ENCODE measurements at places on chromosomes 11 and 22. TPM values are rescaled to one million over a fixed set of nuclear protein-coding genes. Genes with fewer than 3 reads are reported as not detected.

DNA sequence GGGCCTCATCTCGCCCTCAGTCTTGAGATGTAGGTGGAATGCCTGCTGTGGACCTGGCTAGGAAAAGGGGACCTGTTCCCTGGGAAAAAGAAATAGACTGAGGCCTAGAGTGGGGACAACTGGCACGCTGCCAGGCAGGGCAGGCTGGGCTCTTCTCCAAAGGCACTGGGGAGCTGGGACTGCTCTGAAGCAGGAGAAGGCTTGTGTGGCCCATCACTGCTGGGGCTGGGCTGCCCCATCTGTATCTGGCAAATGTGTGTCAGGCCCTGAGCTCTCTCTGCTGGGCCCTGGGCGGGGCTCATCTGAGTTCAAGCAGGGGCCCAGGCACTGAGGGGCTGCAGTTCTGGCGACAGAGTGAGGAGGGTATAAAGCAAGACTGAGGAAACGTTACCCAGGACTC is 32.9 kb downstream of the ARVCF start:
- no peak overlapping the region for H3K4me3 ChIP-seq
- H3K27ac ChIP-seq, result no peak overlapping the region
- peaks cover 3% of the 10 kb centered on the region for H3K4me1 ChIP-seq
- H3K36me3 ChIP-seq, result no peaks in the 10 kb centered on the region
- H3K27me3 ChIP-seq, result no peaks in the 10 kb centered on the region
- DNase-seq, result no peak

DNA sequence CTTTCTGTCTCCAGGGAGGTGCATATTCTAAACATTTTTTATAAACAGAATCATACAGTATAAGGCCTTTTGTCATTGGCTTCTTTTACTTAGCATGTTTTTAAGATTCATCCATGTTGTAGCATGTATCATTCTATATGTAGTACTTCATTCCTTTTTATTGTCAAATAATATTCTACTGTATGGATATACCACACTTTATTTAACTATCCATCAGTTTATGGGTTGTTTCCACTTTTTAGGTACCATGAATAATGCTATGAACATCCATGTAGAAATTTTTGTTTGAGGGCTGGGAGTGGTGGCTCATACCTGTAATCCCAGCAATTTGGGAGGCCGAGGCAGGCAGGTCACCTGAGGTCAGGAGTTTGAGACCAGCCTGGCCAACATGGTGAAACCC is 73.1 kb downstream of the PHF21A start:
- no peaks in the 10 kb centered on the region for H3K27me3 ChIP-seq
- peaks cover 2% of the 10 kb centered on the region for H3K36me3 ChIP-seq
- no peak overlapping the region for H3K4me3 ChIP-seq

- H3K4me1 ChIP-seq, result peaks cover 82% of the 10 kb centered on the region
- peaks cover 25% of the 10 kb centered on the region for H3K36me3 ChIP-seq
- no peak overlapping the region for H3K4me3 ChIP-seq
- H3K27me3 ChIP-seq, result no peaks in the 10 kb centered on the region
- no peak overlapping the region for H3K27ac ChIP-seq
- DNase-seq, result no peak
These were observed 8.7 kb upstream of the C1QTNF6 start for GRCh38 chr22:37196539-37197450.

DNA sequence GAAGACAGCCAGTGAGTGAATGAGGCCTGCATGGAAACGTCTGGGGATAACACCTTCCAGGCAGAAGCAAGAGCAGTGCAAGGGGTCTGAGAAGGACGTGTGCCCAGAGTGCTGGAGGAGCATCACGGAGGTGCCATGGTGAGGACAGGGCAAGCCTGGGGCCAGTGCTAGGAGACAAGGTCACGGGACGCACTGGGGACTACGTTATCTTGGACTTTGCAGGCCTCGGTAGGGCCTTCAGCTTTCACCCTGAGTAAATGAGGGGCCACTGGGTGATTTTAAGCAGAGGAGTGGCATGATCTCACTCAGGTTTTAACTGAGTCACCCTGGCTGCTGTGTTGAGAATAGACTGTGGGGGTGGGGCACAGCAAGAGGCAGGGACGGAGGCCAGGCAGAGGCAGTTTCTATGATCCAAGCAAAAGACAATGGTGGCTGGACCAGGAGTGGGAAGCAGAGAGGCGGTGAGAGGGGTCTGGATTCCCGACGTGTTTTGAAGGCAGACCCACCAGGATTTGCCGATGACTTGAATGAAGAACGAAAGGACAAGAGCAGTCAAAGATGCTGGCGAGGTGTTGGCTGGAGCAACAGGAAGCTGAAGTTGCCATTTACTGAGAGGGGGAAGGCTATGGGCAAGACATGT is 102.7 kb upstream of the PARVA start:
- H3K27me3 ChIP-seq, result no peaks in the 10 kb centered on the region
- peak overlapping the region; percentile 11 for H3K27ac ChIP-seq
- H3K4me3 ChIP-seq, result no peak overlapping the region
- H3K4me1 ChIP-seq, result no peaks in the 10 kb centered on the region
- DNase-seq, result no peak

GRCh38 chr11:66006891-66007176 is 4.5 kb downstream of the BANF1 start:
- peaks cover 24% of the 10 kb centered on the region for H3K4me1 ChIP-seq
- H3K4me3 ChIP-seq, result no peak overlapping the region
- H3K27ac ChIP-seq, result no peak overlapping the region
- H3K27me3 ChIP-seq, result peaks cover 12% of the 10 kb centered on the region

DNA sequence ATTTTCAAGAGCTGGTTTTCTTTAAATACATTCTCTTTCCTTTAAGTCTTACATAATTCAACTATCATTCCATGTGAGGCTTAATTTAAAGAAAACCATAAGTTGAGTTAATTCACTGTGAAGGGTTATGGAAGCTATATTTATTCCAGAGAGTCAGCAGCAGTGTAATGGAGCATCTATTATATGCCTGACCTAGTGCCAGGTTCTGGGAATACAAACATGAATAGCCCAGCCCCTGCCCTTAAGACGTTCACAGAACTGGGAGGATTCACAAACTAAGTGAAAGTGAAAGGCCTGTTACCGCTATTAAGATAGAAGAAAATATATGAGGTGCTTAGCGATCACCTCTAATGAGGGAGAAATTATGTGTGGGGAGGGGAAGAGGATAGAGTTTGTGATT is 408.9 kb upstream of the CCDC90B start:
- no peak for DNase-seq
- H3K27me3 ChIP-seq, result no peaks in the 10 kb centered on the region
- H3K36me3 ChIP-seq, result no peaks in the 10 kb centered on the region
- no peak overlapping the region for H3K27ac ChIP-seq

- no peak overlapping the region for H3K4me3 ChIP-seq
- peaks cover 48% of the 10 kb centered on the region for H3K4me1 ChIP-seq
- H3K36me3 ChIP-seq, result peaks cover 49% of the 10 kb centered on the region
These were observed 31.0 kb downstream of the TBC1D22A start for GRCh38 chr22:46793497-46793896.

DNA sequence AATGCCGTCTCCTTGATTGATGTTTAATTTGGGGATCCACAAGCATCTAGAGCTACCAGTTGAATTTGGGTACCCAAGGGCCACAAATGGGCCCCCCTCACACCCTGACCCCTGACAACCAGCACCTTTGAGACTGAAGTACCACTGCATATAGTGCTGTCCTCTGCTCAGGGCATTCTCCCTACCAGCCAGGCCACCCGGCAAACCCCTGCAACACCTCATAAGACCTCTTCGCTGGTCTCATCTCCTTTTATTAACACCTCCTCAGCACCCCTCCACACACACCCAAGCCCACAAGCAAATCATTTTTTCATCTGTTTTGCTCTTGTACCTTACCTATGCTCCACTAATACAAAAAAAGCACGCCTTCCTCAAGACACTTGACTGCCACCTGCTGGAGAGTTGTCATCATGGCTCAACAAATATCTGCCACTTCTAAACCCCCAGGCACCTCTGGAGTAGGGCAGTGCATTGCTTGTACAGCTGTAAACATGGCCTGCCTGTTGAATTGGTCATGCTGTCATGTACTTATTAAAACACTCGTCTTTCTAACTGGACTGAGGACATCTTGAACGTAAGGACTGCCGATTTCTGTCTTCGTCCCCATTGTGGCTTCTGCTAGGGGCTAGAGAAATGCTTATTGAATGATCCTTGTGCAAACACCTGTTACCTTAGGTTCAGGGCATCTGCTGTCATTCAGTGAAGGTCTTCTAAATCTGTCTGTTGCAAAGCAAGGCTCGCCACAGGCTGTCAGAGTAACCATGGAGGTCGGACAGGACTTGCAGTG is 66.5 kb downstream of the BMAL1 start:
- H3K4me3 ChIP-seq, result no peak overlapping the region
- peaks cover 42% of the 10 kb centered on the region for H3K4me1 ChIP-seq
- no peaks in the 10 kb centered on the region for H3K27me3 ChIP-seq
- DNase-seq, result peak; percentile 86

DNA sequence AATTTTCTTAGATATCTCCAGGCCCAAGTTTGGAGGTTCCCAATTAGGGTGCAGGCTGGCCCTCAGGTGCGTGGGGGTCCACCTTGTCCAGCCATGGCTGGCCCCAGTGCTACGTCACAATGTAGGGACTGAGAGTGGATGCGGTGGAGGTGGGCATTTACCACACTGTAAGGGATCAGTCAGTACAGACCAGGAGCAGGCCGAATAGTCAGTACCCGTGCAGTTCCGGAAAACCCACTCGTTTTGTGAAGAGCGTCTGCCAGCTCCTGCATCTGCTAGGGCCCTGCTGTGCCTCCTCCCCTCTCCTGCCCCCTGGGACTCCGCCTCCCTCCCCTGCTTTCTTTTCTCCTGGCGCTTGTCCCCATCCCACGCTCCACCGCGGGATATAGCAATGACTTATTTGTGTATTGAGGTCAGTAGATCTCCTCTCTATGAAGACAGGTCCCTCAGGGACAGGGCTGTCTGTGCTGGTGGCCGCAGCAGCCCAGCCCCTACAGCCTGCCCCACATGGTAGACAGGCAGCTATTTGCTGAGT is 50.4 kb upstream of the SEPTIN5 start:
- no peak overlapping the region for H3K27ac ChIP-seq
- no peak for DNase-seq
- no peak overlapping the region for H3K4me3 ChIP-seq

DNA sequence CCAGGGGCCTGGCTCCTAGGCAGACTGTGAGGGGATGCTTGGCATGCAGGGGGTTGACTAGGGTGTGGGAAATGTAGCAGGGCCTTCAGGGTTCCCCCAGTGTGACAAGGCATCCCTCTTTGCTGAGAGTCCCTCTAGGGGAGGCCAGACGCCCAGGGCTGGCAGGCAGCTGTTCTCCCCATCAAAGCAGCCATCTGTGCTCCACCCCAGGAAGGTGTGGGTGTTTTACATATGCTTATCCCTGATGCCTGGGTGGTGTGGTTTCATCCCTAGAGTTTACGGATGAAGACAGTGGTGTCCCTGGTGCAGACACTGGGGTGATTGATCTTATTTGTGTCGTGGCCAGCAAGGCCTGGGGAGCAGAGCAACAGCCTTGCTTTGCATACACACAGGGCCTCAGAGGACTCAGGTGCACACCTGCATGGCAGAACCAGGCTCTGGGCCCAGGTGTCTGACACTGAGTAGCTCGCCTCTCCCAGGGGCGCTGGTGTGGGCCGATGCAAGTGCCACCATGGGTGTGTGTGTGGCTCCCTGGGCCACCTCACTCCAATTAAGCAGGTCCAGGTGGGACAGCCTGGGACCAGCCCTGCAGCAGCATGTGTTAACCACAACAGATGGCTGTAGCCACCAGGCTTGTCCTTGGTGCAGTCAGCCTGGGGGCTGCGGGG is 74.2 kb downstream of the MED15 start:
- no peak for DNase-seq

GLYAT gene
- total RNA-seq, result not detected

FIBIN gene
- total RNA-seq, result not detected
